ENCODE measurements at places on chromosomes 4 and X.

GRCh38 chr4:7584098-7584497 lies 149.4 kb upstream of the PSAPL1 start:
- no peak for DNase-seq

DNA sequence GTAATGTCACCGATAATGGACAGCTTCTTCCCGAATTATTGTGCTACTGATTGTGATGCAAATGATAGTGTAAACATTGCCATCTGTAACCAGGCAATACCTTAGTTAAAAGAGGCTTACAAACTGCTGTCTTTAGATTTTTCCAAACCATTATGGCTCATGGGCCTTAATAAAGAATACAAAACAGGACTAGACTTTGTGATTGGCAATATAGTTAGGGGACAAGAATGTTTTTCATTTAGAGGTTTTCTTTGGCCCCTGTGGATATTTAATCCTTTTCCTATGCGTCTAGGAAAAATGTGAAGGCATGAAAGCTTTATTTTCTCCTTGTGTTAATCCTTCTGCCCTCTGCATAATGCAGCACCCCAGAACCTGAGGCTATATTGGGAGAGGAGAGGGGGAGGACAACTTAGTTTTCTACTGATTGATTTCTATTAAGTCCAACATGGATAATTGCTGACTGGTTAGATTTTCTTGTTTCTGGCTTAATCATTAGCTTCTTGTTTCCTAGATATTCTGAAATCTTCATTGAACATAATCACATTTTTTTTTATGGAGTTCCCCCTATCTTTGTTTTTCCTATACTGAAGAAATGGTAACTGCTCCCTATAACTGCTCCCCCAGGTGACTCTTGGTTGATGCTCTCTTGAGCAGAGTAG lies 1.9 kb downstream of the PRPS1 start:
- no peak for DNase-seq

DNA sequence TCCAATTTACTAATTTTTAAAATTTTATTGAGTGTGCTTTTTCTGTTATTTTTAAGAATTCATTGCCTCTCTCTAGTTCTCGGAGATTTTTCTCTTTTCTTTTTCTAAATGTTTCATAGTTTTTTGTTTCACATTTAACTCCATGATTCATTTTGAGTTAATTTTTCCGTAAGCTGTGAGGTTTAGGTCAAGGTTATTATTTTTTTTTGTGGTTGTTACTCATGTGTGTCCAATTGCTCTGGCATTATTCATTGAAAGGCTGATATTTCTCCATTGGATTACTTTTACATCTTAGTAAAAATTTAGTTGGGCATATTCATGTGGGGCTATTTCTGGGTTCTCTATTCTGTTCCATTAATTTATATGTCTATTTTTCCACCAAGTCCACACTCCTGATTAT lies 220.8 kb downstream of the MID1IP1 start:
- no peak for DNase-seq

DNA sequence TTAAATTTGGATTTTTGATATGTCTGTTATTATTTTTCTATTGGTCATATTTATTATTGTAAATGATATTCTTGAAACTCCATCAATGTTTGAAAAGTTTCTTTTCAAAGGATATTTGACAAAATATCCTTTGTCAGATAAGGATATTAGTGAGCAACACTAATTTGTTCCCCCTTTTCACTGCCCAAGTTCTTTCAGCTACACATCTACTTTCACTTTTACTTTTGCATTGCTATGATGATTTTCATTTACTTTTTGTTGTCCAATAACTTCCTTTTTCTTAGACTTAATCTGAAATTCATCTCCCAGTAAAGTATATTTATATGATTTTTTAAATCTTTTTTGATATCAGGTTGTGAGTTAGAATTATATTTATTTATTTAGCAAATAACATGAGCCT lies 542.3 kb upstream of the ADGRL3 start:
- DNase-seq, result no peak

DNA sequence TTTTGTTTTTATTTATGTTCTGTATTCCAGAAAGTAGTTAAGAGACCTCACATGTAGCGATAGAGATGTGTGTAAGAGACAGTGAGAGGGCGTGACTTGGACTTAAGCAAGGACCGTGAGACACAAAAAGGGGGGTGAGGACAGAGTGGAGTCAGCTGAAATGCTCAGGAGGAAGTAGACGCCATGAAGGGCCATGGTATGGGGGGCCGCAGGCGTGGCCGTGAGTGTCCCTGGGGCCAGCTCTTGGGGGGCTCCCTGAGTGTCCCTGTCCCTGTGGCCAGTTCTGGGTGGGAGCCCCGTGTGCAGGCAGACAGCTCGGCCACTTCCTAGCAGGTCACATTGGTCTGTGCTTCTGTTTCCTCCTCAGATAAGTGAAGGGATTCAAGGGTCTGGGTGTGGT lies 23.0 kb upstream of the MSANTD1 start:
- no peak for DNase-seq

Measured in NCI-H187 treated with DMSO at 0.1 percent for 48 hours (cell line).